Left hindlimb (tissue), 1 donor: ENCODE measurements at places on chromosomes 16 and 17.

DNA sequence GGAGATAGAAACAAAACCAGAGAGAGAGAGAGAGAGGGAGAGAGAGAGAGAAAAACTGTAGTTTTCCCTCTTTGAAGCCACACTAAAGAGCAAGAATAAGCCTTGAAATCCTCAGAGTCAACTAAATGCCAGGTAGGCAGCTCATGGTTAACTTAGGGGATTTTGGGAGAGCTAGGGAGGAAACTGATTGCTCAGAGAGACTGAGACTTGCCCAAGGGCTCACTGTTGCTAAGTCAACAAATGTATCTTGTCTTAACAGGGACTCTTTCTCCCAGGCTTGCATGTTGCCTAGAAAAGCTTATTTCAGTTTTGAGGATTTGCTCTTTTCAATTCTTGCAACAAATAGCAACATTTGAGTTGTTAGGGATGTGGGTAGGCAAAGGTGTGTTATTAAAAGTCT is 4.5 kb upstream of the SLC5A11 start:
- DNase-seq = no peak

DNA sequence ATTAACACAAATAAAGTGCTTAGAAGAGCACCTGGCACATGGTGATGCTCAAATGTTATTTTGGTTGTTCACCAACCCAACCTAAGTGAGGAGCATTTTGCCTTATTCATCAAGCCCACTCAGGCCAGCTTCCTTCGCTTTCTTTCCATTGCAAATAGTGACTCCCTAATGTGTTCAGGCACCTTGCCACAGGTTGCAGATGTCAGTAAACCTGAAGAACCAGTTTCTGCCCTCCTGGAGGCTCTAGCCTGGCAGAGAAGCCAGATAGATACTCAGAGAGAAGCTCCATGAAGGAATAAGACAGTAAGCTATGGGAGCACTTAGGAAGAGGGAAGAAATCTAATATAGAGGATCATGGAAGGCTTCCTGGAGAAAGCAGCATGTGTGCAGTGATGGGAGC is 23.9 kb downstream of the GPR139 start:
- no peak for DNase-seq

DNA sequence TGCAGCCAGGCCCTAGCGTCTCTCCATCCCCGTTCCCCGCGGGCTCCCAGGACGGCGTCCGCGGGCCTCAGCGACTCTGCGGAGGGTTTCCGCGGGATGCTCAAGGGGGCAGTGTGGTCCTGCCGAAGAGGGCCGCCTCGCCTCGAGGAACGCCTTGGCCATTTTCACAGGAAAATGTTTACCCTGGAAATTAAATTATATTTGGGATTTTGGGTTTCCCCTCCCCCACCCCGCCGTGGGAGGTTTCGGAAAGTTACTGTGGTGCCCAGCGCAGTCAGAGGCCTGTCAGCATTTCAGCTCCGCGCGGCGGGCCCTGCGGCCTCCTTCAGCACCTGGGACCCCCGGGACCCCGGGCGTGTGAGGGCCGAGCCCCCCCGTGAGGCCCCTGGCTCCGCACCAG is 94.5 kb downstream of the PCTP start:
- DNase-seq = peak; percentile 82

GRCh38 chr16:55500530-55501011 is 8.3 kb upstream of the LPCAT2 start:
- DNase-seq = peak; percentile 78

- DNase-seq = no peak
Measured at GRCh38 chr16:10048850-10049249, 133.4 kb downstream of the GRIN2A start.
